ENCODE measurements at places on chromosomes 6 and 20.

DNA sequence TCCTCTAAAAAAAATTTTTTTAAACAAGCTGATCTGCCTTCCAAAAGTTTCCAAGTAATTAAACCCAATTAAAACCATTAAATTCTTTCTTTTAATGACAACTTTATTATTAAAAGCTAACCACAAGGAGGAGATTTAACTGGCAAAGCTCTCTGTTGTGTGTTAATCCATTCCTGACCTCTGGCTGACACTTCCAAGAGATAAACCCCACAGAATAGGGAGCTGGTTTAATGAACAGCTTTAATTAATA lies 230.8 kb downstream of the EYA2 start:
- no peak for DNase-seq

- no peak for DNase-seq
Measured at GRCh38 chr6:69901361-69901760, 35.0 kb downstream of the COL19A1 start.

DNA sequence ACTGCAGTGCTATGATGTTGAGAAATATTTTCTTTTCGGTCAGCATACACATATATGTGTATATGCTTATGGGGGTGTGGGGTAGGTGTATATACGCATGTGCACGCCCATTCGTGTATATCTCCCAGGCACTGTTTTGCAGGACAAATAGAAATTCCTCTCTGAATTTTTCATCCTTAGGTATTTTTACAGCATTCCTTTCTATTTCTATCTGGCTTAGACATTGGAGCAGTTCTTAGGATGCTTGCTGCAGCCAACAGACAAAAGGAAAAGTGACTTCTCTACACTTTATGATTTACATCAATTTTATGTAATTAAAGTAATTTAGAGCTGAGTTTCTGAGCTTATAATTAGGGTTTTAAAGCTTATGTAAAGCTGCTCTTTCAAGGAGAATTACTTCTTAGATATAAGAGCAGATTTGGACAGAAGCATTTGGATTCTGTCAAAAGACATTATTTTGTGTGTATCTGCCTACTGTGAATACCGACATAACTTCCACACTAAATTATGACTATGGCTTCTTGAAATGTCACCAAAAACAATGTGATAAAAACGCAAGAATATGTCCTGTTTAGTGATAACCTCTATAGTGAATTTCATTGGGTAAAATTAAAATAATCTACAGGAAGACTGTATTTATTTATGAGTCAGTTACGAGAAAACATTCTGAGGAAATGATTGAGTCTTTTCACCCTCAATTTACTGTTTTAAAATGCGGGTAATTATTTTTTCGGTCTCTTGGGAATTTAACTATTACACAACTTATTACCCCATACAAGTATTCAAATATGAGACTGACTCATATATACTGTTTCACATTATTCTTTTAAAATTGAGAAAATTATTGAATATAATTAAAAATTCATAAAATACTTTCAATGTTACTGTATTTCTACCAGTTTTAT lies 21.3 kb upstream of the CEP43 start:
- DNase-seq = no peak

DNA sequence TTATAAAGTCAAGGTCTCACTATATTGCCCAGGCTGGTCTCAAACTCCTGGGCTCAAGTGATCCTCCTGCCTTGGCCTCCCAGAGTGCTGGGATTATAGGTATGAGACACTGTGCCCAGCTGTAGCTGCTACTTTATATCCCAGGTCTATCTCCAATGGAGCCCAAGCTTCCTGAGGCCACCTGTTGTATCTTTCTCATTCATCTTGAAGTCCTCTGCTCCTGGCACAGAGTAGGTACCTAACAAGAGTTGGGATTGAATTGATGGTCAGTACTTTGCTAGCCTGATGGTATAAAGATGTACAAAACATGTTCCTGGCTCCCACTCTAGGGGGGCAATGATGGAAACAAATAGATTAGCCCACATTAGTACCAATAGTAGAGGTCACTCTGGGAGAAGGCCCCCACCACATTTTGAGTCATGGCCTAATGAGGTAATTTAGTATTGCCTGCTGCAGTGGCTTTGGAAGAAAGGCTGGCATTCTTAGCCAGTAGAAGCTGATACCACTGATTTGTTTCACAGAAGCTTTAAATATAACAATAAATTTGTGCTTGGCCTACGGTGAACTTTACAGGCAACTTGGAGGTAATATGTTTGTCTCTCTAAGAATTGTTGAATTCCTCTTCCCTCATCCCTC lies 5.4 kb downstream of the PTPN1 start:
- no peak for DNase-seq

GRCh38 chr6:112683106-112683505 lies 336.0 kb downstream of the RFPL4B start:
- DNase-seq = no peak

Measured in kidney (tissue), 22 donors.